Esophagus muscularis mucosa (tissue), 4 donors: ENCODE measurements at places on chromosomes 7 and 10. TPM values are rescaled to one million over a fixed set of nuclear protein-coding genes. Genes with fewer than 3 reads are reported as not detected.

Gene C10orf90
- total RNA-seq: not detected

Gene TAS2R3
- not detected for total RNA-seq

Gene RBP4
- total RNA-seq: 0.99 TPM

Gene PPP1R17
- not detected for total RNA-seq

Gene ZNF736
- 10.0 TPM for total RNA-seq

Gene FEZF1
- not detected for total RNA-seq

Gene IFIT1B
- not detected for total RNA-seq

Gene HOXA1
- 0.17 TPM for total RNA-seq

Gene GPR85
- total RNA-seq: 1.7 TPM

Gene GPR37
- total RNA-seq: 15.2 TPM

Gene RARRES2
- 143 TPM for total RNA-seq

Gene COG5
- total RNA-seq: 28.9 TPM

Gene ABCB4
- 1.4 TPM for total RNA-seq

Gene NKX1-2
- total RNA-seq: not detected

Gene C10orf67
- total RNA-seq: not detected

Gene CCDC172
- total RNA-seq: not detected

Gene PTPRZ1
- total RNA-seq: 3.3 TPM

- no peak for DNase-seq
Measured at GRCh38 chr7:151735186-151735850, 141.6 kb downstream of the PRKAG2 start.

- no peak for DNase-seq
Measured at GRCh38 chr7:114255404-114255841, 159.2 kb upstream of the FOXP2 start.

DNA sequence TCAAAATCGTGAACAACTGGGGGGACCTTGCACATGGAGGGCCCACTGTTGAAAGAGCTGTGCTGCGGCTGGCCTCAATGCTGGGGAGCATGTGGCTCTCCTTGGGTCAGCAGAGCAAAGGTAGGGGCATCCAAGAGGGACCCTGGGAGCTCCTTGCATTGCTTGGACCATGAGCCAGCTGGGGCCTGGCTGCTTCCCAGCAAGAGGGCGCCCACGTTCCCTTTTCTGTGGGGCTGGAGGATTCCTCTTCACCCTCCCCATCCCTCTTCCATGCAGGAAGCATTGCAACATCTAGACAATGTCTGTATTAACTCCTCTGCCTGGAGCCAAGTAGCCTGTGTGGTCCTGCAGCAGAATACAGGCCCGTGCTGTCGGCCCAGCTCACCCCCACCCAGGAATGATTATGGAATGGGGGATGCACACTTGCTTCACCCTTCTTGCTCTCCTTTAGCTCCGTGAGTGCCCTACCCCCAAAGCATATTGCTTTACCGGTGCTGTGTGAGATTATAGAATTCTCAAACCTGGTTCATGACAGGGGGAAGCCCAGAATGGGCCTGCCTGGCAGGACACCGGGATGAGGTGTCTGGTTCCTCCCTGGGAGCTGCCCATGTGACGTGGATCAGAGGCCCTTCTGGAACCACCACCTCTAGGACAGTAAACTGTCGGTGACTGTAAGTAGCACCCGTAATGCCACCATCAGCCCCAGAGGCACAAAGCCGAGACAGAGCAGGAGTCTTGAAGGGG lies 61.9 kb downstream of the SYPL1 start:
- DNase-seq: no peak

GRCh38 chr10:11755512-11756263 lies 13.5 kb downstream of the ECHDC3 start:
- no peak for DNase-seq

DNA sequence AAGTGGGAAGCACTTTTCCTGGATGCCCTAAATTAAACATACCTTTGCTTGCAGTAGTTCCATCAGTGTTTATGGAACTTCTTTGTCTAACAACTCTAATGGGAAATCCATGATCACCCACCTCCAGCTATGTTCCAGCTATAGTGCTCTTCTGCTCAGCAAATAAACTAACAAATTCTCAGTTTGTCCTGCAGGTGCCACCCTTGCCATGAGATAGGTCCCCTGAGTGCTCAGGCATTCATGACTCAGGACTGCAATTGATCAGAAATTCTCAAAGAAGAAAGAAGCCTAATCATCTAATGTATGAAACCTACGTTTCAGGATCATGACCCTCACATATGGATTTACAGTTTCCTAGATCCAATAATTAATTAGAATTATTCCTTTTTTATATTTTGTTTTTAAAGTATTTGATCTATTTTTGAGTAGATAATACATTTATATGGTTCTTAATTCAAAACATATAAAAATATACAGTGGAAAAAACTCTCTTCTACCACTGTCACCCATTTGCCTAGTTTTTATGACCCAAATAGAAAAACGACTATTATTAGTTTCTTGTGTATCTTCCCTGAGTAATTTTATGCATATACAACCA lies 48.7 kb upstream of the DYNC1I1 start:
- DNase-seq: no peak

- no peak for DNase-seq
Measured at GRCh38 chr10:132274581-132274980, 33.2 kb downstream of the STK32C start.

GRCh38 chr7:92391071-92391470 lies 56.2 kb upstream of the GATAD1 start:
- no peak for DNase-seq

- no peak for DNase-seq
Measured at GRCh38 chr10:21329995-21330627, 195.4 kb downstream of the SKIDA1 start.

- no peak for DNase-seq
Measured at GRCh38 chr10:5510281-5511072, 11.1 kb upstream of the CALML5 start.

DNA sequence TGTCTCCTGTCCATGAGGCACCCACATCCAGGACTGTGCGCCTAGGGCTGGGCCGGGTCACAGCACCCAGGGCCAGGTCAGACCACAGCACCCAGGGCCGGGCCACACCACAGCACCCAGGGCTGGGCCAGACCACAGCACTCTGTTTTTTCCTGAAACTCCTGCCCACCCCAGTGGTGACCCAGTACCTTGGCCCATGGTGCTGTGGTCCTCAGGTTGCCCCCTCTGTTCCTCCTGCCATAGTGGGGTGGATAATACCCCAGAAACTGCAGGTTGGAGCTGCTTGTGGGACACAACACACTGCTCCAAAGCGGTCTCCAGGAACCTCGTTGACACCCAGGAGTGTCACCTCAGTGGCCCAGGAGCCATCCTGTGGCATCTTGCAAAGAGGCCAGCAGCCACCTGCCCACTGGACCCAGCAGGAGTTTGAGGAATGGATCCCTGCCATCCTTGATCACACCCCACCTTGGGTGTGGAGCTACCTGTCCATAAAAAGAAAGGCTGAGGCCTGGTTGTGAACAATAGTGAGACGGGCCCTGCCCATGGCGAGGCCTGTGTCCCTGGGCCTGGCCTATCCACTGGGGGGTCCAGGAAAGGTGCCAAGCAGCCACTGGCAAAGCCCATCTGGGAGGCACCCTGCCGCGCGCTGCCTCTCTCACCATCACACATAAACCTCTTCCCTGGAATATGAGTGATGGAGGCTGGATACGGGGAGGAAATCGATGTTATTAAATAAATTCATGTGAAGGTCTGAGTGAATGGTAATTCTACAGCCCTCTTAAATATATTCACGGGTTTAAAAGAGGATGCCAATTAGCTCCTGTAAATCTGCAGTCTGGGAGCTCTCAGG lies 89.0 kb downstream of the NKX6-2 start:
- DNase-seq: no peak

DNA sequence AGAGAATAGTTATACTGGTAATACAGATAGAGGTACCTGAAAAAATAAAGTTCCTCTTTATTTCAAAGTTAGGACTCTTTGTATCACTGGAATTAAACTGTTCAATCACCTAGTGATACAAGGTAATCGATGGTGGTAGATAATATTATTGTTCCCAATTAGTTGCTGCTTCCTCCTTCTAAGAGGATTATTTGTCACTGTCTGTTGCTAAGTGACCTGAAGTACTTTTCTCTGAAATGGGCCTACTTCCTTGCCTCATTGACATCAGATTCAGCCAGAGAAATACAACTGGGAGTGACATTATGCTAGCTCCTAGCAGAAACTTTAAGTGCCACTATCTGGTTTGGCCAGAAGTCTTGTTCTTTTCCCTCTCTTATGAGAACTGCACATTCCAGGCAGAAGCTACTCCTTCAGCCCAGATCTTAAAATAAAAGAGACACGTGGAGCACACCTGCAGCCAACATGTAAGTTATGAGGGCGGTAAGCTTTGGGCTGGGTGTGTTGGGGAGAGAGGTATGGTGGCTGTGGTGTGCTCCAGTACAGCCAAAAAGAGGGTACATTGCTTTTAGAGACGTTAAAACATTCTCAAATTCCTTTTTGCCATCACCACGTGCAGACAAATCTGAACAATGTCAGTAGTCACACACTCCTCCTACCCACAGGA lies 54.8 kb downstream of the MINDY3 start:
- no peak for DNase-seq

GRCh38 chr7:117664047-117664446 lies 184.2 kb downstream of the CFTR start:
- no peak for DNase-seq

GRCh38 chr7:28784171-28784902 lies 173.8 kb downstream of the TRIL start:
- DNase-seq: no peak

DNA sequence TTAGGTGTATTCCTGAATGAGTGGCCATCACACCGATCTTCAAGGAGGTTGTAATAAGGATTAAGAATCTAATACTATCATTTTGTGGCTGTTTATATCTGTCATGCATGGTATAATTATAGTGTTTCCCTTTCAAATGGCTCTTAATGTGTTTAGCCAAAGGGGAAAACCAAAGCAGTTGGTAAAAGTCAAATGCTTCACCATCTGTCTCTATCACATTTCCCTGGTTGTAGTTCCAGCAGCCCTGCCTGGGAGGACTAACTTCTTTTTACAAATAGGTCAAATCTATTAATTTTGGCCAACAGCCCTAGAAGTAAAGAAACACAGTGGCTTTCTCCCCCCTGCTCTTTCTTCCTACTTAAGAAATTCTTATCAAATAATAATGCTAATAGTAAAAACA lies 56.7 kb downstream of the ZNF365 start:
- DNase-seq: no peak

DNA sequence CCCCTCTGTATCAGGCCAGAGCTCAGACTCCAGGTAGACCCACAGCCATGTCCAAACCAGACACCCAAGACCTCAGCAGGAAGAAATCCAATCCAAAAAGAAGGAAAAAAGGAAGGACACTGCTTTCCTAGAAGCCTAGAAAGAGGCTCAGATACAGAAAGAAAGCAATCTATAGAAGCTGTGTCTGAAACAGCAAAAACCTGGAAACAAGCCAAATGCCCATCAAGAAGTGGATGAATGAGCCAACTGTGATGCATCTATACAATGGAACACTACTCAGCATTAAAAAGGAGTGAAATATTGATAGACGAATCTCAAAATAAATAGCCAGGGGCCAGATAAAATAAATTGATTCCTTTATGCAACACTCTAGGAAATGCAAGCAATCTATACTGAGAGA lies 31.6 kb downstream of the GRB10 start:
- no peak for DNase-seq

GRCh38 chr10:131082991-131083481 lies 228.5 kb downstream of the TCERG1L start:
- no peak for DNase-seq

GRCh38 chr10:124696446-124697392 lies 47.5 kb downstream of the FAM53B start:
- DNase-seq: no peak

DNA sequence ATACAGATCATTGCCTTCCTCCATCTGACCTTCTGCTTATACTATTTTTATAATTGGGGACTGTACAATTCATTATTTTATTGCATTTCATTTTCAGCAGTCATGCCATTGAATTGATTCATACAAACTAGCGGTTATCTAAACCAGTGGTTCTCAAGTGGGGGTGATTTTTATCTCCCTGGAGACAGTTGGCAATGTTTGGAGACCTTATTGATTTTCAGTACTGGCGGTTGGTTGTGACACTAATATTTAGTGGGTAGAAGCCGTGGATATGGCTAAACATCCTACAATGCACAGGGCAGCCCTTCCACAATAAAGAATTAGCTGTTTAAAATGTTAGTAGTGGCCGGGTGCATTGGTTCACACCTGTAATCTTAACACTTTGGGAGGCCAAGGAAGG lies 765.9 kb downstream of the LRMDA start:
- DNase-seq: no peak

GRCh38 chr7:76054123-76055120 lies 6.5 kb downstream of the MDH2 start:
- DNase-seq: no peak

DNA sequence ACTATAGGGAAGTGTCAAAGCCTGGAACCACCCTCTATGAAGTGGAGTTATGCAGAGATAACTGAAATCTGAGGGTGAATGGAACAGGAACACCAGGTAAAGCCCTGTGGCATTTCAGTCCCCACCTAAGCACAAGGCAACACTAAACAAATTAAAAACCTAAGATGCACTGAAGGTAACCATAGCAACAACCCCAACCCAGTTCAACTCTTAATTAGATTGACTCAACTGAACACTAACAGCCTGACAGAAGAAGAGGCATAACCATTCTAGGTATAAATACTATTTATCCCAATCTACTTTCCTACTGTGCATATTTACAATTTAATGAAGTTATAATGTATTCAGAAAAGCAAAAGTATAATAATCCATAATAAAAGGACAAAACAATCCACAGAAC lies 9.2 kb upstream of the GIMAP5 start:
- no peak for DNase-seq

- no peak for DNase-seq
Measured at GRCh38 chr10:5949009-5949759, 28.2 kb downstream of the IL15RA start.

GRCh38 chr10:7811000-7811399 lies 7.3 kb upstream of the TAF3 start:
- DNase-seq: no peak

GRCh38 chr10:124341768-124342135 lies 77.0 kb downstream of the OAT start:
- no peak for DNase-seq

- peak; percentile 66 for DNase-seq
Measured at GRCh38 chr7:24713039-24713793, 44.0 kb downstream of the GSDME start.

DNA sequence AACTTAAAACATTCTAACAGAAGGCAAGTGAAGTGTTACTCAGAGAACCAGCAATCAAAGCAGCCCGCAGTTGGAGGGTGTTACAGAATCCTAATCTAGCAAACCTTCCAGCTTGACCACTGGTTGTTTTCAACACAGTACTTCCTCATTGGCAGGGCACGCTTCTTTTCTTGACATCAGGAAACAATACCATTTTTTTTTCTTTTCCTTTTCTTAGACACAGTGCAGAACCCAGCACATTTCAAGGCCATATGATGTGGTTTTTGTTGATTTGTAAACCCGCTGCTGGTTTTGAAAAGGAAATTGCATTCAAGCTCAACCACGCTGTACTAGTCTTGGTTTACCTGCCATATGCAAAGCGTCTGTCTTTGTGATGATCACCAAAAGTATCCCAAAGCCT lies 33.4 kb downstream of the RHOBTB1 start:
- no peak for DNase-seq

- DNase-seq: no peak
Measured at GRCh38 chr7:71442492-71443190, 310.7 kb downstream of the GALNT17 start.

- no peak for DNase-seq
Measured at GRCh38 chr7:34365611-34366010, 292.4 kb upstream of the NPSR1 start.
